B cell (primary cell): ENCODE measurements at places on chromosomes 3 and 15.

DNA sequence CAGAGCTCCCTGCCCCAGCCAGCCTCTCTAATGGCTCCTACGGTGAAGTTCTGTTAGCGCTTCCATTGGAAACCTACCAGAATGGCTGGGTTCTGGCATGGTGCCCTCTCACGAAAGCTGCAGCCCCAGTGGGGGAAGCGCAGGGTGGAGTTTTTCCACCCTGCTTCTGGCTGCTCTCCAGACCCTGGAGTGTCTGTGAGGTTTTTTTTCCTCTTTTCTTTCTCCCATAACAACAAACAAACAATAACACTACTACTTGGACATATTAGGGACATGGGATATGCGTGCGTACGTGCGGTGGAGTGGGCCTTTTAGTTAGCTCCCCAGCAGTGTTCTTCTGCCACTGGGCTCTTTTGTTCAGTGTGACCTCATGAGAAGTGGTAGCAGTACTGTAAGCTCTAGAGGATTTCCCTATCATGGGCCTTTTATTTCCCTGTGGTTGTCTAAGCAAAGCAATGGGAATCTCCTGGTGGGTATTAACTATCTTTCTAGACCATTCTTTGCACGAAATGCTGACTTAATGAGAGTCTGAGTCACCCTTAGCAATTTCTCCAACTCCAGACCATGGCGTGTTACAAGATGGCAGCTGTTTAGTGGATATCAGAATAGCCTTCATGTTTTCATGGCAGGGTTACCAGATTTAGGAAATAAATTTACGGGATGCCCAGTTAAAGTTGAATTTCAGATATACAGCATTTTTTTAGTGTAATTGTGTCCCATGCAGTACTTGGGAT is 161.9 kb downstream of the FNDC3B start:
- no peak for DNase-seq

- DNase-seq: no peak
Measured at GRCh38 chr3:195182470-195182795, 88.5 kb downstream of the XXYLT1 start.

DNA sequence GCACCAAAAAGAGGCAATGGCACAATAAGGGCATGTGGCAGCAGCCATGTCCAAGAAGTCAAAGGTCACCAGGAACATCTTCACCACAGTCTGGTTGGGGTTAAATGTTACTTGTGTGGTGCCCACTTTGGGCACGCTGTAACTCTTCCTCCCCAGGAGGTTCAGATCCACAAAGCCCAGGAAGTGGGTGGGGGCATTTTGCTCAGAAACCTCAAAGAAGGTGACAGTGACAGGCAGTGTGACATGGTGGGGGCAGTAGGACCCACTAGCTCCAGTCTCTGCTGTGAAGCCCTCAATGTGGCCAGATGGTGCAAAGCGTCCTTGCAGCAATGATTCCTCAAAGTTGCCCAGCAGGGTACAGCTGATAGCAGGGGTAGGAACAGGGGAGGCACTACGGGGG is 5.8 kb downstream of the ZNF80 start:
- no peak for DNase-seq

- DNase-seq: no peak
Measured at GRCh38 chr3:169342652-169343505, 320.6 kb downstream of the MECOM start.

DNA sequence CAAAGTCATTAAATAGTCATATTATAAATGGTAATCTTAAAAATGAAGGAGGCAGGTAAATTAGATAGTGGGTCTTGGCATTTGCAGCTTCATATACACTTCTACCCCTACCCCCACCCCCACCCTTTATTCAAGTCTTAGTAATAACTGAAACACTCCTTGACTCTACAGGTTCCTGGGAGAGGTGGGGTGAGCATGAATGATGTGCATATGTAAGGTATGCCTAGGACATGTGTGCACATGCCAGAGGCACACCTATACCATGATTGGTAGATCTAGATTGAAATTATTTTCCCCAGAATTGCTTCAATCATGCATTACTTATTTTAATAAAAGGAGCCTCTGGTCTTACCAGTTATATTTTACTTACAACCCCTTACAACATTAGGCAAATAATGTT is 40.1 kb upstream of the PDCD6IP start:
- no peak for DNase-seq

- no peak for DNase-seq
Measured at GRCh38 chr3:172931746-172932285, 181.3 kb downstream of the ECT2 start.

GRCh38 chr15:49424954-49425353 is 1.9 kb downstream of the FGF7 start:
- no peak for DNase-seq

GRCh38 chr3:124887177-124887931 is at the start of gene ITGB5:
Gene ITGB5 (minus strand): TSS chr3:124887365. CDS start chr3:124887000, 365 bp downstream.
- DNase-seq: peak; percentile 44

GRCh38 chr15:45589256-45589655 is 2.1 kb downstream of the BLOC1S6 start:
- DNase-seq: no peak

DNA sequence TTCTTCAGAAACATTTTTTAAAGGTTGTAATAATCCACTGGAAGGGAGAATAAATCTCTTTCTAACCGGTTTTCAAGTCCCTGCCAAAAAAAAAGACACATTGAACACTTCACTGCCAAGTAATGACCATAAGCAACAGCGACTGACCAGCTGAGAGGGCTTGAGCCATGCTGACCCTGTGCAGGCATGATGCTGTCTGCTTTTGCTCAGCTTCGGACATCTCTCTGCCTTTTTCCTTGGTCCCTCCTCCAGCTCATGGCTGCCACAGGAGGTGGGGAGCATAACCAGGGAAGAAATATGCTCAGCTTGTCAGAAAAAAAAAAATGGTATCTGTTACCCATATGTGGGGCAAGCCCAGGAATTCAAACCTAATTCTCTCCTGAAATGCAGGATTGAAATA is 1.5 kb downstream of the IGSF10 start:
- no peak for DNase-seq

DNA sequence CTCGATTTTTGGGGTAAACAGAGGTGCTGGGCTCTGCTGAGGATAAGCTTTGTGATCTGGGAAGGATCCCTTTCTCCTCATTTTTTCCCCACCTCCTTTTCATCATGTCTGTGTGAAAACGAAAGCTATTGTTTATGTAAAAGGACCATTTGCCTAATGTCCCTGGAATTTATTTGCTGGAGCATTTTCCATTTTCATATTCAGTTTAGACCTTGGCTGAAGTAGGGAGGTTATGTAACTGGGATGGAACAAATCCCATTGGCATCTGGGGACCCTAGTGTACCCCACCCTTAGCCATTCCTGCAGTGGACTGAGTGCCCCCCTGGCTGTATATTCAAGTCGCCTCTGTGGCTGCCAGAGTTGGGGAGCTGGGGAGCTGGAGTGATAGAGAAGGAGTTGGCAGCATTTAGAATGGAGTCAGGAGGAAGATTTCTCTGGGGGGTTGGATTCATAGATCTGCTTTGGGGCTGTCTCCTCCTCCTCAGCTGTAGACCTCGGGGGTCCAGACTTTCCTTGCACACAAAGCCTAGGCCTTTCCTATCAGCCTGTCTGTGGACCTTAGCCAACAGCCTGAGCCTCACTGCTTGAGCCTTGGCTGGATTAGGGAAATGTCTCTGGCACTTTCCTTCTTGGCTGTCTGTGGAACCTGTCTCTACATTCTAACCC is 270.4 kb upstream of the CTDSPL start:
- DNase-seq: no peak

GRCh38 chr15:87871258-87871681 is 385.3 kb downstream of the NTRK3 start:
- DNase-seq: no peak

DNA sequence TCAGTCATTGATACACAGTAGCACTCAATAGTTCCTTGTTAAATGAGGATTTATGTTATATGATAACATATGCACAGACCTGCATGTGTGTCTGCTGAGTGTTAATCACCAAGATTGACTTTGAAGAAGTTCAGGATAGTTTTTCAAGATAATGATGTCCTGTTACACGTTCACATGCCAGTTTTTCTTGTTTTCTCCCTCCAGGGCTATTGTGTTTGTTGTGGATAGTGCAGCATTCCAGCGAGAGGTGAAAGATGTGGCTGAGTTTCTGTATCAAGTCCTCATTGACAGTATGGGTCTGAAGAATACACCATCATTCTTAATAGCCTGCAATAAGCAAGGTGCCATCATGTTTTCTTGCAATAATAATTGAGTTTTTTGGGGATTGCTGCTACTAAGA is 9.8 kb downstream of the SRPRB start:
- DNase-seq: no peak

- no peak for DNase-seq
Measured at GRCh38 chr15:39781967-39782302, 706 bp downstream of the FSIP1 start.

- DNase-seq: no peak
Measured at GRCh38 chr15:72156928-72157327, 38.7 kb downstream of the SENP8 start.

- no peak for DNase-seq
Measured at GRCh38 chr15:36761132-36761847, 181.9 kb downstream of the CDIN1 start.

GRCh38 chr3:113242096-113242581 is 30.8 kb downstream of the BOC start:
- DNase-seq: no peak

DNA sequence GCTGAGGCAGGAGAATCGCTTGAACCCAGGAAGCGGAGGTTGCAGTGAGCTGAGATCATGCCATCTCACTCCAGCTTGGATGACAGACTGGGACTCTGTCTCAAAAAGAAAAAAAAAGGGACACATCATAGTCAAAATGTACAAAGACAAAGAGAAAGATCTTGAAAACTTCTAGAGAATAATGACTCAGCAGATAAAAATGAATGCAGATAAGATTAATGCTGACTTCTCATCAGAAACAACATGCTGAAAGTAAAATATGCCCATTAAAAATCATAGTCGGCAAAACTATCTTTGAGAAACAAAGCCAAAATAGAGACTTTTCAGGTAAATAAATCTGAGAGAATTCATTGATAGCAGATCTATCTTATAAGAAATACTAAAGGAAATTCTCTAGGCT is 271.1 kb upstream of the GPR149 start:
- no peak for DNase-seq

DNA sequence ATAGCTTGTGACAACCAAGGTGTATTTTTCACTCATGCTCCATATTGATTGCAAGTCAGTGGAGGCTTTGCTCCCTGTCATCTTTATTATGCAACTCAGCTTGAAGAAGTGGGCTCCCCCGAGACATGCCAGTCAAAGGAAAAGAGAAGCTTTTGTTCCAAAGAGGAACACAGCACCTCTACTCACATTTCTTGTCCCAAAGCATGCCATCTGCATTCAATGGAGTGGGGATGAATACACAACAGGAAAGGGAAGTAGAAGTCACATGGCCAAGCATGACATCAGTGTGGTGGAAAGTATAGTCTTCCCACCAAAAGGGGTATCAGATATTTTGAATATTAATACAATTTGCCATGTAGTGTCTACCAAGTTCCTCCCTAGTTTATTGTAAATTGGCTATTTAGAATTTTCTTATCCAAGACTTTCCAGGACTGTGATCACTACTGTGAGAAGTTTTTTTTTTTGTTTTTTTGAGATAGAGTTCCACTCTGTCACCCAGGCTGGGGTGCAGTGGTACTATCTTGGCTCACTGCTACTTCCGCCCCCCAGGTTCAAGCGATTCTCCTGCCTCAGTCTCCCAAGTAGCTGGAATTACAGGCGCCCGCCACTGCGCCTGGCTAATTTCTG is 114.5 kb downstream of the GMPS start:
- DNase-seq: no peak

DNA sequence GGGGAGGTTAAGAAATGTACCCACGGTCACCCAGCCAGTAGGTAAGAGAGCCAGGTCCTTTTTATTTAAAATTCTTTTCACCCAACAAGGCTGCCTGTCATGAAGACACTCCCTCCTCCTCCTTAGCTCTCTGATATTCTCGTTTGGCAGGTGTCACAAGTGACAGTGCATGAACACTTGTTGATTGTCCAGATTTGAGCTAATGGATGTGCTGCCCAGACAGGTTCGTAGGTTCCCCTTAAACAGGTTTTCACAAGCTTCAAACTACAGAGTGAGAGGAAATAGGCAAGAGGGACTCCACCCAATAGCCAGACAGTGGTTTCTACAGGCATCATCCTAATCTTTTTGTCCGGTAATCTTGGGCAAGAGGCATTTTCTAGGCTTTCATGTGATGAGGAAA is 32.2 kb downstream of the ATP13A4 start:
- no peak for DNase-seq

- DNase-seq: no peak
Measured at GRCh38 chr15:29885183-29885582, 62.9 kb upstream of the TJP1 start.

DNA sequence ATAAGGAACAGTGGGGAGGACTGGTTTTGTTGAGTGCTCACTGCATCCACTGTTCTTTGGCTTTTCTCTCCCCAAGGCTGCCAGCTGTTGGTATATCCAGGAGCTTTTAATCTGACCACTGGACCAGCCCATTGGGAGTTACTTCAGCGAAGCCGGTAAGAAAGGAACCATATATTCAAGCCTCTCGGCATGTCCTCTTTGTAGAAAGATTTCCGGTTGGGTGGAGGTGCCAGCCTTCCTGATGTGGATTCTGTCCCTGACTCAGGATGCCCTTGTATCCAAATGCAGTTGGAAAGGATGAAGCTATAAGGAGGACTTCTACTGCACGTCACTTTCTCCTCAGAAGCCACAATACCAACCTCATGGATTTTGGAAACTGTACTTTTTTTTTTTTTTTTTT is 14.2 kb downstream of the NIT2 start:
- DNase-seq: no peak

- no peak for DNase-seq
Measured at GRCh38 chr3:188360364-188360881, 206.5 kb downstream of the LPP start.

GRCh38 chr3:98584547-98584946 is 8.9 kb downstream of the CPOX start:
- DNase-seq: no peak

- DNase-seq: no peak
Measured at GRCh38 chr3:193890016-193890897, 245.7 kb upstream of the HES1 start.

DNA sequence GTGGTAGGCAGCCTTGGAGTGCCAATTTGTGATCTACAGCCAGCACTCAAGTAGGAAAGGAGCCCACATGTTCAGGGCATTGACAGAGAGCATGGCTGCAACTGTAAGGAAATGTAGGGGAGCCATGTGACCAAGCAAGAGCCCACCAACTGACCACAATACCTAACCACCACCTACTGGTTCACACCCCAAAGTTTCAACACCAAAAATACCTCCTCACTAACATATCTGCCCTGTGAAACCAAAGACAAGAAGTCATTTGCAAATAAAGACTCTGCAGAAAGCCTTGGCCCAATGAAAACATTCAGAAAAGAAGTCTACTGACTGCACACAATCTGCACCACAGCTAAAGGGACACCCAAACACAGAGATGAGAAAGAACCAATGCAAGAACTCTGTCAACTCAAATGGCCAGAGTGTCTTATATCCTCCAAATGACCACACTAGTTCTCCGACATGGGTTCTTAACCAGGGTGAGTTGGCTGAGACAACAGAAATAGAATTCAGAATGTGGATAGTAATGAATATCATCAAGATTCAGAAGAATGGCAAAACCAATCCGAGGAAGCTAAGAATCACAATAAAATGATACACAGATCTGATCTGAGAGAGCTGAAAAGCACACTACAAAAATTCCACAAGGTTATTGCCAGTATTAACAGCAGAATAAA is 40.6 kb downstream of the SLC9C1 start:
- DNase-seq: no peak
